ENCODE measurements at places on chromosomes 1 and 21. TPM values are rescaled to one million over a fixed set of nuclear protein-coding genes. Genes with fewer than 3 reads are reported as not detected.

SPRR2E gene
- not detected for total RNA-seq

CD34 gene
- not detected for total RNA-seq

SELENBP1 gene
- total RNA-seq, result 2.7 TPM

SNRPE gene
- total RNA-seq, result 167 TPM

DNASE2B gene
- not detected for total RNA-seq

TACSTD2 gene
- total RNA-seq, result 219 TPM

OR2T3 gene
- total RNA-seq, result not detected

ANKRD35 gene
- 0.36 TPM for total RNA-seq

HSPA6 gene
- 0.12 TPM for total RNA-seq

GJA9 gene
- not detected for total RNA-seq

NMNAT2 gene
- total RNA-seq, result 0.65 TPM

ITLN2 gene
- not detected for total RNA-seq

TRPM2 gene
- 1.7 TPM for total RNA-seq

FABP3 gene
- total RNA-seq, result 10.2 TPM

IFI44L gene
- total RNA-seq, result 0.51 TPM

AVPR1B gene
- not detected for total RNA-seq

ATAD3C gene
- 0.36 TPM for total RNA-seq

Measured in epithelial cell of proximal tubule (primary cell).